SHP77 (cell line): ENCODE measurements at places on chromosomes 7 and 10.

DNA sequence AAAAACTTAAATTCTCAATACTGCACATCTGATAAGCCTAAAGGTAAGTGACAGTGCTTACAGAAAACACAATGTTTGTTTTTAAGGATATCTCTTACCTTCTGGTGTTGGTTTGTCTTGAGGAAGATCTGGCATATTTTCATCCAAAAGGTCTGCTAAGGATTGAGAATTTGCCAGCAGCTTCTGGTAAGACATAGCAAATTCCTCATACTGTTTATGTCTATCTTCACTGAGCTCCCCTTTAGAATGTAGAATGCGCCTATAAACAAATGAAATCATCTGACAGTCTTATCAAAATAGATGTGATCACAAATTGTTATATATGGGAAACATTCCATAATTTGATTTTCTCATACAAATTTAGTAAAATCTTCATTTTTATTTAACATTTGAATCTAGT lies 28.7 kb downstream of the UPF2 start:
- DNase-seq = no peak

- DNase-seq = no peak
Observed at GRCh38 chr7:120979765-120980499, 8.6 kb upstream of the CPED1 start.

DNA sequence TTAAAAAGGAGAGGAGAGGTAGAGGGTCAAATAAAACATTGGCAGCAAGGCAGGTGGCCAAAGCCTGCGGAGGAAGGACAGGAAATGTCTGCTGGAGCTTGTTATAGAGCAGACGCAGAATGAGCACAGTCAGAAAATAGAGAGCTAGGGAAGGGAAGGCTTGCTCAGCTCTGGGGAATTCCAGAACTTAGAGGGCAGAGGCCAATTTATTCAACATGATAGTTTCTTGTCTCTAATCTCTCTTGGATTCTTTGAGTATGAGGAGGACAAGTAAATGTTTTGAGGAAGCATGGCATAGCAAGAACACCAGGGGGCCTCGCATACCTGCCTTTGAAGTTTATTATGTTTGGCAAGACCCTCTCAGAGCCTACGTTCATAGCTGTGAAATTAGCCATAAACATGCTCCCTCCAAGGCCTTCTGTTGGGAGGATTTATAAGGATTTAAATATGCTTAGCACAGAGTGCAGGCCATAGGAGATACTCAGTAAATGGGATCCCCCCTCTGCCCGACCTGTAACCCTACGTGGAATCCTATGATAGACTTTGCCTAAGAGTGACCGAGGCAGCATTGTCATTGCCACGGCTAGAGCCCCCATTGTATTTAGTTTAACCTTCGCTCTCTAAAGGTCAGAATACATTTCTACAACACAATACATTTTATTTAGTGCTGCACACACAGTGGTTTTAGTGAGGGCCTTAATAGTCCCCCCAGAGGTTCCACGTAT lies 293.9 kb downstream of the CCDC3 start:
- DNase-seq = peak; percentile 44

- DNase-seq = no peak
Observed at GRCh38 chr7:41573015-41573414, 129.9 kb downstream of the INHBA start.

DNA sequence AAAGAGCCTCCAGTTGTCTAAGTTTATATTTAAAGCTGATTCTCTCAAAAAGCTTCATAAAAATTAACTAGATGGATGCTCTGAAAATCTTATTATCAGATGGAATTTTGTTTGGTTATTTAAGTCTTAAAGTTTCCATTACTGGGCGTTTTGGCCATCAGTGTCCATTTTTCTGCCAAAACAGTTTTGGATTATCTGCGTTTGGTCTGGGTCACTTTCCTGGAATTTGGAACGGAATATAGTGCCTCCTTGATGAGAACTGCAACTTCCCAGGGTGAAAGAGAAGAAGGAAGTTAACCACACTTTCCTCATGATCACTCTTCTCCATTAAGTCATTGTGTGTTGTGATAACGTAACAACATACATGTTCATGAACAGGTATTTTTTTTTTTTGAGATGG lies 764.9 kb upstream of the AUTS2 start:
- no peak for DNase-seq

- no peak for DNase-seq
Observed at GRCh38 chr7:148772297-148773089, 73.8 kb downstream of the CUL1 start.

DNA sequence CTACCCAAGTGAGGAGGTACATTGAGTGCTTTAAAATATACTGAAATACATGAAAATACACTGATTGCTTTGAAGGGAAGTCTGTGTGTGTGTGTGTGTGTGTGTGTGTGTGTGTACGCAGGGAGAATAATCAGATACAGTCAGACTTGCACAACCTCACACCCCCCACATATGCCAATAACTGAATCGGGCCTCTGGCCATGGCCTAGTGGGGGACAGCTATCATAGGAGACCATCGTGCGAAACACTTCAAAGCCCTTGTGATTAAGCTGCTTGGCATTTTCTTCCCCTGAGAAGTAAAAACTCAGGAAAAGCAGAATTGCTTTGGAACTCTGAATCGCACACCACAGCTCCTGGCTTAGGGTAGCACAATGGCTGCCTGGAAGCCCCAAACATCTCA lies 135.1 kb downstream of the C10orf105 start:
- no peak for DNase-seq

GRCh38 chr10:22714479-22715289 lies at the start of gene PIP4K2A:
TSS of gene PIP4K2A (minus strand) at chr10:22714578. CDS start at chr10:22714326, 252 bp downstream.
- peak; percentile 61 for DNase-seq

- DNase-seq = no peak
Observed at GRCh38 chr10:44967616-44968015, 8.0 kb downstream of the RASSF4 start.

- DNase-seq = no peak
Observed at GRCh38 chr10:91653219-91653870, 20.5 kb upstream of the PPP1R3C start.

DNA sequence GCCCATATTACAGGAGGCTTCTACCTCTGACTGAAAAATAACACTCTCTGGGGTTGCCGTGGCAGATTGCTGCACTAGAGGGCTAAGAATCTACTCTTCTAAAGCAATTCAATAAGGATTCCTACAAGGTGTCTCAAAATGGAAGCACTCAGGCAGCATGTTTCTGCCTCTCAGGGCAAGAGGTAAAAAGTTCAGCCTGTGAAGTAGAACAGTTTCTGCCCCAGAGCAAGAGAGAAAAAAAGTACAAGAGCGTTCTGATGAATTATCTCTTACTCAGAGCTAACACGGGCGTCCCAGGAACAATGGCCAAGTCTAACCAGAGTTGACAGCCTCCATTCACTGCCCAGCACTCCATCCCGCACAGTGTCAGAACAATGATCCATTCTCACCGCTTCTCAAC lies 71.3 kb upstream of the TES start:
- DNase-seq = no peak

DNA sequence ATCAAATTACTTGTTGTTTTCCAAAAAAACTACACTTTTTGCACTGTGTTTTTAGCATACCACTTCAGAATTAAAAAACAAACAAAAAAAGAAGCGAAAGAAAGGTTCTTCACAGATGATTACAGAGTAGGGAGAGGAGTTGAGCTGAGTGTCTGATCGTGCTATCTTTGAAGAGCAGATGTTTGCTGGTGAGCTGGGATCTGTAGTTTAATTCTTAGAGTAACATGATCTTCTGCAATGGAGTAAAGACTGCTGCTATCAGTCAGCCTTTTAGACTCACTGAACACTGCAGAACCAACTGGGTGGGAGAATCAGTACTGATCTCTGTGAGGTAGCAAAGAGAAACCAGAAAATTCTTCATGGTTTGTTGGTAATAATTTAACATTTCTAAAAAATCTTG lies 1197.8 kb upstream of the SORCS1 start:
- no peak for DNase-seq

GRCh38 chr10:46530249-46531186 lies 25.9 kb downstream of the GPRIN2 start:
- DNase-seq = no peak

GRCh38 chr10:79980711-79981110 lies 31.8 kb upstream of the SFTPD start:
- DNase-seq = no peak

DNA sequence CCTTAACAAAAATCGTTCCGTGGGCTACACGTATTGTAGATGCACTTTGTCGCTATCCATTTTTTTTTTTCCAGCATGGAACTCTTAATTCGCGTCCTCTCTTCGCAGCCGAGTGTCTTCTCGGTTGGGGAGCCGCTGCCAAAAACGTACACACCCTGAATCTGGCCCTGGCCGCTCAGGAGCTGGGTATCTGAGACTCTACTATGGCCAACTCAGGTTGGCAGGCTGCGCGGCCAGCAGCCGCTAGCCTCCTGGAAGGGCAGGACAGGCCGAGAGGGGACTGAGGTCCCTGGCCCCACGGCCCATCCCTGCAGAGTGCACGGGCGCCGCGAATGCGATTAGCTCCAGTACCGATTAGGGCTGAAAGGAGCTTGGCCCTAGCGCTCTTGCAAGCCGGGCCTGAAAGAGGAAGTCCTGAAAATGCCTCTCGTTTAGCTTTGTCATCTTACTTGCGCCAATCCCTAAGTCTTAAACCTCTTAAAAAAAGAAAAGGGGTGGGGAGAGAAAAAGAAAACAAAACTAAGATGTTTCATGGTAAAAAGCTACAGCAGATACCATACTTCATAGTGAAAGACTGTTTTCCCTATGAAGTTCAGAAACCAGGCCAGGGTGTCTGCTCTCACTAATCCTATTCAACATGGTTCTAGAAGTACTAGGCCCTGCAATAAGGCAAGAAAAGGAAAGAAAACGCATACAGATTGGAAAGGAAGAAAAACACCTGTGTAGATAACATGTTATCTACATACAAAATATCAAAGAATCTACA lies 113.2 kb upstream of the RHEB start:
- DNase-seq = no peak

GRCh38 chr7:57201895-57202210 lies 69.6 kb upstream of the ZNF479 start:
- DNase-seq = no peak

GRCh38 chr10:106661767-106662140 lies 502.8 kb downstream of the SORCS1 start:
- no peak for DNase-seq

DNA sequence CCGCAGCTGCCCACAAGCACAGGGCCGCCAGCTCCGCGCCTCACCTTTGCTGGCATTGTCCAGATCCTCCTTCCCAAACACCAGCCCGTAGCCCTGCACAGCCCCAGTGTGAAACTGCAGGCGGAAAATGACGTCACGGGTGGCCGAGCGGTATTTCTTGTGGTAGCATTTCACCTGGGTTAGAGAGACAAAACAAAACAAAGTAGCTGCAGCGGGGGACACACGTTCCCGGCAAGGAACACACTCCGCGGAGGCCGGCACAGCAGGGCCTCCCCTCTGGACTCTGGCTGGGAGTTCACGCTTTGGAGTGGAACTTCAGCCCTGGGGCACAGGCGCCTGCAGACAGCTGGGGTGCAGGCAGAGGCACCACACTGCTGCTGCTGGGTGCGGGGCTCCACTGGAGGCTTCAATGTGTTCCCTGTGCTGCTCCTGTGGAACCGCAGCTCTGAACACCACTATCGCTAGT lies 181.1 kb downstream of the TNS3 start:
- no peak for DNase-seq

DNA sequence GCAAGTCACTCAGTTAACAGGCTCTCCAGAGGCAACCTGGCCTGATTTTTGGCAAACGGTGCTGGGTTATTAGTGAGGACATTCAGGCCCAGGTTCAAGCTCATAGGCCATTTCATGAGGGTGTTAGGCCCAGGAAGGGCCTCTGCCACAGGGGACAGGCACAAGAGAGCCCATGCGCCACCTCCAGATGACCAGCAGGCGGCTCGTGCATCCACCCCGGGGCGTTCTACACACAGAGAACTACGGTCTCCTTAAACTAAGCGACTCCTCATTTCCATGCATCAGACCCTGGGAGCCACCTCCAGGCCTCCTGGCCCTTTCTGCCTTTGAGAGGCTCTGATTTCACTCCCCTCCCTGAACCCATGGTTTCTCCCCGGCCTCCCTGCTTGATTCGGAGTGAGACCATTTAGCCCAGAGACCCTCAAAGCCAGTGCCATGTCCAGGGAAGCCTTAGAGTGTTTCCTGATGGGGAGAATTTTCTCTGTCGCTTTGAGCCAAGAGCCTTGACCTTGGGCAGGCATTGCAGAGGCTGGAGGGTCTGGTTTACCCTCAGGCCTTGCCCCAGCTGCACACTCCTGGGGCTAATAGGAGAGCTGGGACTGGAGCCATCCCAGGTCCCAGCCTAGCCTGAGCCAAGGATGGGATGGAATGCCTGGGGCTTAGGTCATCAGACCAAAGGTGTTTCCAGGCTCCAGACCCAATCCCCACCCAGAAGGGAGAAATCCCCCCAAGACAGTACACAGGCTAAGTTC lies 188.0 kb downstream of the GRID1 start:
- no peak for DNase-seq

- DNase-seq = no peak
Observed at GRCh38 chr10:15710455-15710854, 9.3 kb downstream of the ITGA8 start.

- DNase-seq = no peak
Observed at GRCh38 chr7:15764851-15765382, 78.4 kb upstream of the MEOX2 start.

DNA sequence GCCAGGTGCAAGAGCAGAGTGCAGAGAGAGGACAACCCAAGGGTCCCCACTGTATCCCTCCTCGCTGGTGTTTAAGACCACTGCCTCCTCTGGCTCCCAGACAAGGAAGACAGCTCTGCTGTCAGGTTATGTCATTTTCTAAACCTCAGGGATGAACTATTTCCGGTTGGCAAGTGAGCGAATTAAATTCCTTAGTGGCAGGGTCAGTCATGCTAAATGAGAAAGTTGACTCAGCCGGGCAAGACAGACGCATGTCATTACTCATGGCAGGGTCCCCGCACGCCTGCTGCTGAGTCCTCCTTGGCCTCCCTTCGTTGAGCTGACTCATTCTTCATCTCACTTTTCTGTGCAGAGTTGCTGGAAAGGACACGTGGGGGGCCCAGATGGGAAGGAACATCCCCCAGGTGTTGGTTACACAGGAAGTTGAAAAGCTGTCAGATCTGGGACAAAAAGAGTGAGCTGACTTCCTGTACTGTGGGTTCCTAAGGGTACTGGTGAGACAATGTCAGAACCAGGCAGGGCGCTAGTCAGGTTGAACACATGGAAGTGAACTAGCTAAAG lies 47.1 kb upstream of the UCN3 start:
- DNase-seq = no peak

DNA sequence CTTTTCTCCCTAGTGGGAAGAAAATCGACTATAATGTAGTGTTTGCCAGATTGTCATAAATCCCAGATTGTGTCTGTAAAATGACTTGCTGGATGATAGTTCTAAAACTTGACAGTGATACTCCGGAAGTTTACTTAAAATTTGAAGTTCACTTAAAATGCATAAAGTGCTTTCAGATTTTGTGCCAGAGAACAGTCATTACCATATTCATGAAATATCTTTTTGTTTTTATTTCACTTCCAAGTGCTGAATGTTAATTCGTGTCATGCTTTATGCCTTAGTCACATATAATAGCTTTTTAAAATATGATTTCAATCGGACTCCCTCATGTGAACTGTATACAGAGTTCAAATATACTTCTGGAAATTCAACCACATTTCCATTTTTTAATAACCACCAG lies 30.4 kb downstream of the PRPF18 start:
- DNase-seq = no peak
